ENCODE measurements at places on chromosomes 13 and 19.

- no peak for DNase-seq
- H3K27ac ChIP-seq = no peak overlapping the region
- H3K4me3 ChIP-seq = no peak overlapping the region
- H3K27me3 ChIP-seq = peaks cover 21% of the 10 kb centered on the region
- H3K36me3 ChIP-seq = no peaks in the 10 kb centered on the region
Observed at GRCh38 chr13:113785051-113786010, 26.3 kb downstream of the TMEM255B start.

DNA sequence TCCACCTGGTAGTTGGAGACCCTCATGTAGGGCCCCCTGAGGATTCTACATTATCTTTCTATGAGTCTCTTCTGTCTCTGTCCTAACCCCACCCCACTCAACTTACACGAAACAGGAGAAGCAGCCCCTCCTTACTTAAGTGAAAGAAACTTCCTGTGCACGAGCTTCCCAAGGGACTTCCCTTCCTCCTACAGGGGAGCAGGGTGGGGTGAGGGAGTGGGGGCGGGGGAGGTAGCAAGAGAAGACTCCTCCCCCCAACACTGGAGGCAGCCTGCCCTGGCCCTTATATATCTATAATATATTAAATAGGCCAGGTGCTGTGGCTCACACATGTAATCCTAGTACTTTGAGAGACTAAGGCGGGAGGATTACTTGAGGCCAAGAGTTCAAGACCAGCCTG is 5.5 kb upstream of the PDE4C start:
- no peak for DNase-seq
- H3K4me1 ChIP-seq = peaks cover 4% of the 10 kb centered on the region
- no peak overlapping the region for H3K4me3 ChIP-seq
- no peaks in the 10 kb centered on the region for H3K36me3 ChIP-seq
- no peak overlapping the region for H3K27ac ChIP-seq
- H3K27me3 ChIP-seq = peaks cover 49% of the 10 kb centered on the region

DNA sequence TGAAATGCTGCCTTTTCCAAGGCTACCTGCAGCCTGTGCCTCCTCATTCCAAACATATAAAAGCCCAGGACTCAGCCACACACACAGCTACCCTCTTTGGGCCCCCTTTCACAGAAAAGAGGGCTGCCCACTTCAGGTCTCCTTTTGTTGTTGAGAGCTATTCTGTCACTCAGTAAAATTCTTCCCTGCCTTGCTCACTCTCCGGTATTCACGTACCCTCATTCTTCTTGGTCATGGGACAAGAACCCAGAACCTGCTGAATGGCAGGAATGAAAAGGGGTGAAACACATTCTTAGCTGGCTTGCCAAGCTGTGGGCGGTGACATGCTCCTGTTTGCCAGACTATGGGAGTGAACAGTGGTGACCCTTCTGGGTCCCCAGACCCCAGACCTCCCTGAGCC is 338.0 kb upstream of the ATXN8OS start:
- DNase-seq = no peak
- H3K36me3 ChIP-seq = no peaks in the 10 kb centered on the region
- no peaks in the 10 kb centered on the region for H3K27me3 ChIP-seq

DNA sequence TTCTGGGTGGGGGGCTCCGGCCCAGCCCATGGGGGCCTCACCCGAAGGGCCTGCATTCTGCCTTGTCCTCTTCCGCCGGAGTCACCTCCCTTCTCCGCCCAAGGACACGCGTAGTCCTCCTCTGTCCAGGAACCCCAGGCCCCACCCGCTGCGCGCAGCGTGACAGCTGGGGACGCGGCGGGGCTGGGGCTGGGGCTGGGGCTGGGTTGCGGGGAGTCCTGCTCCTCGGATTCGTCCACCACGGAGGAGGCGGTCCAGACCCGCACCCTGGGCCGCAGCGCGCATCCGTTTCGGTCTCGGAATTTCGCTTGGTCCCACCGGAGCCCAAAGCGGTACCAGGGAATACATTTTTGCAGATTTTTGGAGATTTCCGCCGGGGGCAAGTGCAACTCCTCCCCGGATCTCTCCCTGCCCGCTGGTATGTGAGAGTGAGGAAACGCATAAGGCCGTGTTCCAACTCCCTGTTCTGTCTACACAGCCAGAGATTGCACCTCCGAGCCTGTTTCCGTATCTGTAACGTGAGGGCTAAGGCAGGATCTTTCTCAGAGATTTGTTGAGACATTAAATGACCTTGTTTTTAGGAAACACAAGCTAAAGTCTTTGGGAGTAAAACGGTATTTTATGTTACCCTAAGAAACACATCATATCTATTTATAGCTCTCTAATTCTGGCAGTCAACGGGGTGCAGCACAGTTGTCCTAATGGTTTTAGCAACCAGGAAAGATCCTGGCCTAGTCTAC is at the start of gene COX7A1:
COX7A1 (minus strand) TSS at position 96 of the 740 bp plus-strand sequence; CDS start at position 56, 40 bp downstream.
- no peaks in the 10 kb centered on the region for H3K27me3 ChIP-seq
- H3K4me3 ChIP-seq = no peak within 1 kb of the TSS
- peaks cover 36% of the 10 kb centered on the region for H3K36me3 ChIP-seq
- H3K4me1 ChIP-seq = peaks cover 3% of the 10 kb centered on the region
- DNase-seq = no peak

Data from activated CD4-positive, alpha-beta memory T cell treated with anti-CD3 and anti-CD28 coated beads, Interleukin-2, amount 10 ng/mL, durations not matched to agents 7 days and 5 days (primary cell).